ENCODE measurements at places on chromosomes 2 and 18. TPM values are rescaled to one million over a fixed set of nuclear protein-coding genes. Genes with fewer than 3 reads are reported as not detected.

GRCh38 chr18:45110577-45111501 is 430.2 kb downstream of the SETBP1 start:
- no peak for DNase-seq
- H3K36me3 ChIP-seq = no peaks in the 10 kb centered on the region
- H3K27ac ChIP-seq = no peak overlapping the region
- H3K27me3 ChIP-seq = no peaks in the 10 kb centered on the region

Gene IGFBP5
- not detected for total RNA-seq

GRCh38 chr2:42895791-42896135 is 103.4 kb upstream of the HAAO start:
- DNase-seq = no peak
- peaks cover 3% of the 10 kb centered on the region for H3K27me3 ChIP-seq
- H3K27ac ChIP-seq = no peak overlapping the region
- peaks cover 2% of the 10 kb centered on the region for H3K4me1 ChIP-seq
- H3K36me3 ChIP-seq = no peaks in the 10 kb centered on the region
- H3K4me3 ChIP-seq = no peak overlapping the region

Gene SOWAHC
- 0.44 TPM for total RNA-seq

Gene CROCC2
- total RNA-seq = not detected
